ENCODE measurements at places on chromosomes 5 and 9. TPM values are rescaled to one million over a fixed set of nuclear protein-coding genes. Genes with fewer than 3 reads are reported as not detected.

DNA sequence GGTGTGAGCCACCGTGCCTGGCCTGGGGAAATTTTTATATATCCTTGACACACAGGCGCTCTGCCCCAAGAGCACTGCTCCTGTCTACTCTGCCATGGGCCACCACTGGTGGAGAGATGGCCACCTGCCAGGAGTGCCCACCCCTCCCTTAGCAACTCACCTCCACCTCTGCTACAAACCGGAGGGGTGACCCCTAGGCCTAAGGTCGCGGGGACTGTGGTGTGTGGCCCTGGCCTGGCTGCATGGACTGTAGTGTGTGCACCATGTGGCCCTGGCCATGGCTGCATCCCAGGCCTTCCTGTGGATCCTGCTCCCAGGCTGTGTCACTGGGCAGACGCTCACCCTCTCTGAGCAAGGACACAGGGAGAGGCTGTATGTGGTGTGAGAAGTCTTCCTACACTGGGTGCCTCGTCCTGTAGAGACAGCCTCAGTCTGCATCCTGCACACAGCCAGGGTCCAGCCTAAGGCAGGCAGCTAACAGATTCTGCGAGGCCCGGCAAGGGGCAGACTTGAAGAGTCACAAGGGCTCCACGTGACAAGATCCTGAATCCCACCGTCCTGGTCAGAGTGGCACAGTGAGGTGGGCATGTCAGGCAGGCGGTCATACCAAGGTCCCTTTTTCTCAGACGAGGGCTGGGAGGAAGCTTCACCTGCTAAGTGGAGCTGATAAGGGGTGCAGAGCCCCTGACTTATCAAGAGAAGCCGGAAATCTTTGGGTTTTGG, 10.3 kb downstream of the NINJ1 start:
- peaks cover 28% of the 10 kb centered on the region for H3K36me3 ChIP-seq
- H3K27ac ChIP-seq: no peak overlapping the region
- H3K27me3 ChIP-seq: no peaks in the 10 kb centered on the region
- peaks cover 41% of the 10 kb centered on the region for H3K4me1 ChIP-seq
- DNase-seq: no peak

- no peaks in the 10 kb centered on the region for H3K4me1 ChIP-seq
- no peak overlapping the region for H3K4me3 ChIP-seq
- peaks cover 15% of the 10 kb centered on the region for H3K27me3 ChIP-seq
- no peaks in the 10 kb centered on the region for H3K36me3 ChIP-seq
- no peak overlapping the region for H3K27ac ChIP-seq
- DNase-seq: no peak
Observed at GRCh38 chr9:90523958-90524357, 118.7 kb downstream of the DIRAS2 start.

- H3K4me1 ChIP-seq: no peaks in the 10 kb centered on the region
- H3K27ac ChIP-seq: no peak overlapping the region
- no peak overlapping the region for H3K4me3 ChIP-seq
- no peak for DNase-seq
- no peaks in the 10 kb centered on the region for H3K27me3 ChIP-seq
Observed at GRCh38 chr5:125181159-125181558, 434.7 kb upstream of the ZNF608 start.

DNA sequence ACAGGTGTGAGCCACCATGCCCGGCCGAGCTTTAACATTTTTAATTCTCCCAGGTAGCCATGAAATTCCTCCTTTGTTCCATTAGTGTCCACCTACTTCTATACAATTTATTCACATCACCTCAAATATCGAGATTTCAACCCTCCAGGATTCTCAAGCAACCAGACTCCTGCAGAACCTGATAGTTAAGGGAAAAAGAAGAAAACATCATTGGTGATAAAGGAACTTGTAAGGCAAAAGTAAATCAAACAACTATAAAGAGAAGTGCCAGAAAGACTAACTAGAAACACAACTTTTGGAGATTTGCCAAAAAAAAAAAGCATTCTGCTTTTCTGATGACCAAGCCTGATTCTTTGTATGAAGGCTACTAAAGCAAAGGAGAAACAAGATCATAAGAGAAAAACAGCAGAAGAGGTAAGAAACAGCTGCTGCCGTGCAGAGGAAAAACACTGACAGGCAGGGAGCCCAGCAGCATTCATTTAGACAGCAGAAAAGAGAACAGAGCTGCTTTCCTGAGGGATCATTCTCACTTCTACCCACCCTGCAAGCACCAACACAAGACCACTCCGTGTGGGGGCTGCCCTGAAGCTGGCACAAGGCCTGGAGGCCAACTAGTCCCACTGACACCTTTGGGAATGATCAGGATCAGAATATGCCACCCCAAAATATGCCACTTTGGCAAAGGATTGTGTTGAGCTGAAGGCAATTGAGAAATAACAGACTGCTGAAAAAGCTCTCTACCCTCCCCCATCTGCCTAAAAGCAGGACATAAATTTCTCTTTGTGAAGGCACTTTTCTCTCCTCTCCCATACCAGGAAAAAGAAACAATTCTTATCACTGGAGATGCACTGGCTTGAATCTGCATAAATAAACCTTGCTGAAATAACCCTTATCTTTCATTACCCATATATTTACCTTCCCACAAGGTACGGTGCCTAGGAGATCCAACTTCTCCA, 75.1 kb downstream of the ALDH7A1 start:
- no peaks in the 10 kb centered on the region for H3K36me3 ChIP-seq
- no peak overlapping the region for H3K27ac ChIP-seq
- H3K4me3 ChIP-seq: no peak overlapping the region
- no peaks in the 10 kb centered on the region for H3K4me1 ChIP-seq

DNA sequence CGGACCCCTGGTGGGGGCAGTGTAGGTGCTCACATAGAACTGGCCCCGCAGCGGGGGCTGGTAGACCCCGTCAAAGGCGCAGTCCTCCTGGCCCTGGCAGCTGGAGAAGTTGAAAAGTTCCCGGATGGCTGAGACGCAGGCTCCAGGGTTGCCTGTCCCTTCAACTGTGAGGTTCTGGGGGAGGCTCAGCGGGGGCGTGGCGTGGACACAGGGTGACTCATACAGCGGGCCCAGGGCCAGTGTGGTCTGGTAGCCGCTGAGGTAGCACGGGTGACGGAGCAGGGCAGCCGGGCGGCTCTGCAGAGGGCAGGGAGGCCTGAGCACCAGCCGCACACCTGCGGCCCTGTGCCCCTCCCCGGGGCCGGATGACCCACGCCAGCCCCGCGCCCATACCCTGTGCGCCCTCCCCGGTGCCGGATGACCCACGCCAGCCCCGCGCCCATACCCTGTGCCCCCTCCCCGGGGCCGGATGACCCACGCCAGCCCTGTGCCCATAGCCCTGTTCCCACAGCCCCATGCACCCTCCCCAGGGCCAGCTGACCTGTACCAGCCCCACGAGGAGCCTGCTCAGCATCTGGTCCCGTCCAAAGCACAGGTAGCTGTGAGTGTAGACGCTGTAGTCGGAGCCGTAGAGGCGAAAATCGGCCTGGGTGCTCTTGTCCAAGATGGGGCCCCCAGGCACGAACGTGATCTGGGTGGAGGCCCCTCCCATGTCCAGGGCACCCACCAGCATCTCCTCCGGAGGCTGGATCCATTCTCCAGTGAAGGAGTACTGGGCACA, 5.0 kb downstream of the ENTPD8 start:
- no peaks in the 10 kb centered on the region for H3K36me3 ChIP-seq
- no peak overlapping the region for H3K4me3 ChIP-seq
- H3K27ac ChIP-seq: no peak overlapping the region
- no peaks in the 10 kb centered on the region for H3K4me1 ChIP-seq
- peaks cover 7% of the 10 kb centered on the region for H3K27me3 ChIP-seq
- no peak for DNase-seq

DNA sequence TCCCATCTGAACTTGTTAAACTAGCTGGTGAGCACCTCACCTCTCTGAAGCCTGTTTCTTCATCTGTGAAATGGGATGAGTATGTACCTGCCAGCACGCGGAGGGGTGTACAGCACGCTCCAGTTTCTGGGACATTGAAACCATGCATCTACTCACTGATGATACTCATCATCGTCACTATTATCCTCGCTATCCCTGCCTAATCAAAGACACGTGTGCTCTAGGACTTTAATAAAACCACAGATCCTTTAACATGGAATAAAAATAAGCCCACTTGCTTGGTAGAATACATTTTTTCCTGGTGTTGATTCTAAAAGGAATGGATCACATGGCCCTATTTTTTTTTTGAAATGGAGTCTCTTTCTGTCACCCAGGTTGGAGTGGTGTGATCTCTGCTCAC, 37.3 kb upstream of the POMT1 start:
- H3K4me1 ChIP-seq: no peaks in the 10 kb centered on the region
- peaks cover 48% of the 10 kb centered on the region for H3K36me3 ChIP-seq
- H3K4me3 ChIP-seq: no peak overlapping the region
- DNase-seq: no peak
- no peak overlapping the region for H3K27ac ChIP-seq

Gene CTXN3
- not detected for total RNA-seq

Gene DIPK1B
- not detected for total RNA-seq

Gene C5orf52
- total RNA-seq: not detected

Gene ESM1
- 0.45 TPM for total RNA-seq

All from activated CD4-positive, alpha-beta memory T cell treated with anti-CD3 and anti-CD28 coated beads for 36 hours (primary cell).